ENCODE measurements at places on chromosomes 1 and 21.

- no peak for DNase-seq
Observed at GRCh38 chr1:116699605-116700004, 32.1 kb upstream of the IGSF3 start.

- no peak for DNase-seq
Observed at GRCh38 chr21:14454016-14455009, 71.4 kb upstream of the HSPA13 start.

DNA sequence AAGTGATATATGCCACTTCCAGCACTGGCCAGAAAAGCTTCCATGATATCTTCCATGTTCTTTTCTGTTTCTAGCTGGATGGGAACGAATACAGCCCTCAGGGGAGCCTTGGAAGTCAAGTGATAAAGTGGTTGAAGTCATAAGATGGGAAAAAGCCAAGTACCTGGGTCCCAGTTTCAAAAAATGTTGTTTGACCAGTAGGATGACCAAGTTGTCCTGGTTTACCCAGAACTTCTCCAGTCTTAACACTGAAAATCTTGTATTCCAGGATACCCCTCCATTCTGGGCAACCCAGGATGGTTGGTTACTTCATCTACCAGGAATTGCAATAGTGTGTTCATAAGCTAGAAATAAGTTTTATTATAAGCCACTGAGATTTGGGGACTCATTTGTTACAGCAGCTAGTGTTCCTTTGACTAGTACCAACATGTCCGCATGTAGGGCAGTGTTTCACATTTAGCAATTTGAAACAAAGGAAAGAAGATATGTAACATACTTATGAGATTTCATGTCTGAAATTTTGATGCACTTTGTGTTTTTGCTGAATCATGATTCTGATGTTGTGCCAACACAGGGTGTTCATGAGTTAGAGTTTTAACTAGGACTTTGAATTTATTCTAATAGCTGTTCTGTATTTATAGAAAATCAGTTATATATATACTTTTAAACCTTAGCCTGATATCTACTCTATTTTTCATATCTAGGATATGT is 139.9 kb downstream of the TPR start:
- DNase-seq: no peak

DNA sequence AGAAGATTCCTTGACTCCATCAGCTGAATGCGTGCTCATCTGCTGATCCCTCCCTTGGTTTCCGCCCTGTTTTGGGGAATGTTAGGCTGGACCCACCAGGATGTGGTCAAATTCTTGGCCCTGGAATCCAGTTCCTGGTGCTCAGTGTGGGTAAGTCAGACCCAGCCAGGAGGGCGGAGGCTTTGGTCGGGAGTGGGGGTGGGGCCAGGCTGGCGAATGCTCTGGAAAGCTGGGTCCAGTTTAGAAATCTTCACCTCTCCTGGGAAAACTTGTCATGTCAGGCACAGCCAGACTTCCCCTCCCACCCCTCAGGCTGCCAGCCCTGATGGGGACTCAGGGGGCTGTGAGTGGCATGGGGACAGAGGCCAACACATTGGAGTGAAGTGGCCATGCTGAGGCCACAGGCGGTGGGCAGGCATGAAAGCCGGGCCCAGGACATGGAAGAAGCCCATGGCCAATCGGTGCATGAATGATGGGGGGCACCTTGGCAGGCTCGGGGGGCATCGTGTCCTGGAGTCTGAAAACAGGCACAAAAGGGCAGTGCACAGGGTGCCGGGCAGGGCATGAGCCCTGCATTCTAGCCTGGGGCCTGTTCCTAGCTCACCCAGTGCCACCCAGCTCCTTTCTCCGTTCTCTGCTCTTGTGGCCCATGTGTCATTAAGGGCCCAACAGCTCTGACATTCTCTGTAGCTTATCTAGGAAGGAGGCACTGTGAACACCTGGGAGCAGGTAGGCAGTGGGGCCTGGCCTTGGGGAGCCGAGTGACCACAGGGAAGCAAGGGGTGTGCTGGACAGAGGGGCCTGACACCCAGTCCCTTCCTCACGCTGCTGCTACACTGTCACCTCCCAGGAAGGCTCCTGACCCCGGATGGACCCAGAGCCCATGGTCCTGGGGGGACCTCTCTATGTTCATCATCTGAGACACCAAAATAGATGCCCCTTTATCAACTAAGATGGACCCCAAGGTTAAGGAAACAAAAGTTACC is 14.6 kb upstream of the PADI1 start:
- no peak for DNase-seq

DNA sequence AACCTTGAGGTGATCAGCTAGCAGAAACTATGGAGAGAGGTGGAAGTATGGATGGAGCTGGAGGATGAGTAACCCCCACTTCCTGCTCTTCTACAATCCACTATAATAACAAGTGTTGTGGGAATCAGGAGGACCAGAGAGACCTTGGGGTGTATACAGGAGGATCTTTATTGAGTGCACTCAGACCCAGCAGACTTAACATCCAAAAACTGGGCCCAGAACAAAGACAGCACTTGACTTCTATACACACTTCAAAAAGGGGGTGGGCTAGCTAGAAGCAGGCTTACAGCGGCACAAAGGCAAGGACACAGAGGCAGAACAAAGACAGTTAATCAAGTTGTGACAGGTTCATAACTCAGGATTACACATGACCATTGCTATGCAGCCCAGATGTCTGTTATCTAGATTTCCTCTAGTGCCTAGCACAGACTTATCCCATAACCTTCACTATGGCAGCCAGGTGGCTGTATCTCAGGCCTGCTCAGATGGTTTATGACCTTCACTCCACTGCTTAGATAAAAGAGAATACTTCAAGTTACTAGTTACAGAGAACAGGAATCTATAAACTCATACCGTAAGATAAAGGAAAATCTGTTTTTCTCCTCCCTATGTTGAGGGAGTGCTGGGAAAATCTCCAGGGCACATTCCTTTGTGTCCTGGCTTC is 36.1 kb upstream of the PADI2 start:
- DNase-seq: no peak

DNA sequence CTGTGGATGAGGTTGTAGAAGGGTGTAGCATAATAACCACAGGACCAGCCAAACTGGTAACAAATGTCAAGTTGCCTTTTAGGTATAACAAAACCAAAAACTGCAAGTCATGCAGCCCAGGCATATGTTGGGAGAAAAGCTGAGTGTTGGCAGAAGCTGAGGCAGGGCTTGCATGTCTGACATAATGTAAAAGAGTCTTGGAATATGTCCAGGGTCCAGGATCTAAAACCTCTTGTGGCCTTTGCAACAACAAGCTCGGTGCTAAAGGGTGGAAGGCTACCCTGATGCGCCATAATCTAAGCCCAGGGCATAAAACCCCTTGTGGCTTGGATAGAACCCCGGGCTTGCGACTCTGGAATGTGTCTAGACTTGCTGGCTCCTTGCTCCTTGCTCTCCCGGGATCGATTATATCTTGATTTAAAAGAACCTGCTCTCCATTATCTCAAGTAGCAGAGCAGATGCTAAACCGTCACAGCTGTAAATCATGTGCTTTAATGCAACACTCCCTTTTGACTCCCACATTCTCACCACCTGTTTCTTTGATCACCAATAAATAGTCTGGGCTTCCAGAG is 26.5 kb upstream of the SLC35A3 start:
- DNase-seq: no peak

DNA sequence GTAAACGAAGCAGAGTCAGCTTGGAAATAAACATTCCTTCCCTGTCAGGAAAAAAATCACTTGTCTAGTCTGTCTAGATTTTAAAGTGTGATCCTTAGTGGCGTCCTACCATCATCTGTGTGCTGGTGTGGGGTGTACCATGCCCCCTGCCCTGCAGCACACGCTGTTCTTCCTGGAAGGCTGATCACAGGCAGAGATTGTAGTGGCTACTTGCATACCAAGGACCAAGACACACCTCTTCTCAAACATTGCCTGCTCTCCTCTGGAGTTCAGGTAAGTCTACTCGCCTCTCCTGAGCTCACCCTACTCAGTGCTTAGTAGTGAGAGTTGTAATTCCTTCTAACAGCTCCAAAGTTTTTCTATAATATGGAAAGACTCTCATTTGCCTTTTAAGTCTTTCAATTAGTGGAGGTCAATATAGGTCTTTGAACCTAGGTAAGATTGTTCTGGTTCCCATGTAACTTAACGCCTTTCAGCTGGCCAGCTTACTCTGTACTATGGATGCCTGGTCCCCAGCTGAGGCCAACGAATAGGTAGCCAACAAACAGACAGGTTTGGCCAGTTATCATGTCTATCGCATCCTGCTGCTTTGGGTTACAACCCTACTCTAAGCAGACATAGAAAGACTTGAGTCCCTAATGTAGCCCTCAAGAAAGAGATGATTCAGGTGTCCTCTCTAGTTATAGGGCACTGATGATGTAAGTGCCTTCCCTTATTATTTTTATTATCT is 55.4 kb downstream of the XCL1 start:
- DNase-seq: no peak

- no peak for DNase-seq
Observed at GRCh38 chr1:56535939-56536338, 43.4 kb downstream of the PLPP3 start.

- no peak for DNase-seq
Observed at GRCh38 chr1:218330043-218330623, 15.0 kb upstream of the TGFB2 start.

- DNase-seq: no peak
Observed at GRCh38 chr1:247421074-247421473, 5.1 kb downstream of the NLRP3 start.

- no peak for DNase-seq
Observed at GRCh38 chr21:39855595-39855994, 11.6 kb upstream of the PCP4 start.

DNA sequence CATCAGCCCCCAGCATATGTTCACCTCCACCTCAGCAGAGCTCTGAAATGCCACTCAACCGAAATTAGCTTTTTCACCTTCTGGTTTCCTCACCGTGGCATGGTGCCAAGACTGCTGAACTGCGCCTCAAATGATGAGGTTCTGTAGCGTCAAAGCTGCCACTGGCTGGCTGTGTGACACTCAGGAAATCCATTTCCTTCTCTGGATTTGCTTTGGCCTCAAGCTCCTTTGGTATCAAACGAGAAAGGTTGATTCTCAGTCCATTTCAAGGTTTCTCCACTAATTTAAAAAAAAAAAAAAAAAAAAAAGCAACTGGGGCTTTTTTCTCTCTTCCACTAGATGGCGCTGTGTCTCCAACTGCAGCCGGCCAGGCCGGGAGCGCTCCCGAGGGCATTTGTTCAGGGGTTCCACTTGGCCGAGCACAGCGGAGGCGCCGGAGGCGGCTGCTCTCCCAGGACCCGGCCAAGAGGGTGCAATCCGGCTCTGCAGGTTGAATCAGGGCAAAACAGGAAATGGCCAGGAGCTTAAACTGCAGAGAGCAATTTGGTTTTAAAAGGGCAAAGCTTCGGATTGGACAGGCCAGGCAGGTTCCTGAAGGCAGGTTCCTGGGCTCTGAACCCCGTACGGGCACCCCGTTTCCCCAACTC is 26.5 kb upstream of the PLA2G2C start:
- peak; percentile 20 for DNase-seq

- no peak for DNase-seq
Observed at GRCh38 chr1:9737671-9738070, 86.1 kb downstream of the CLSTN1 start.

- DNase-seq: no peak
Observed at GRCh38 chr1:119428991-119429390, 14.0 kb downstream of the HSD3B2 start.
